ENCODE measurements at places on chromosomes 5 and 9.

DNA sequence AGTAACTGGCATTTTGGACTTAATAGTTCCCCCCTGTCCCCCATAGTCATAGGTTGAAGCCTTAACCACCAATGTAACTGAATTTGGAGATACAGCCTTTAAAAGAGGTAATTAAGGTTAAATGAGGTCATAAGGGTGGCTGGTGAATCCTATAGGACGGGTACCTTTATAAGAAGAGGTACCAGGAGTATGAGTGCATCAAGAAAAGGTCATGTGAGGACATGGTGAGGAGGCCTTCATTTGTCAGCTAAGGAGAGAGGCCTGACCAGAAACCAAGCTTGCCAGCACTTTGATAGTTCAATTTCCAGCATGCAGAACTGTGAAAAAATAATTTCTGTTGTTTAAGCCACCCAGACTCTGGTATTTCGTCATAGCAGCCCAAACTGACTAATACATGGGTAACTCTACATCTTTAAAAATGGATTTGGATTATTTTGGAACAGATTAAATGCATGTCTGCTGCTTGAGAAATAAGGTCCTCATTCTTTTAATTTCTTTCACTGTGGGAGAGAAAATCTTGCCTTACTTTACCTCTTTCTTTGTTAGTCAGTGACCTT is 9.7 kb downstream of the RASA1 start:
- no peak for DNase-seq

DNA sequence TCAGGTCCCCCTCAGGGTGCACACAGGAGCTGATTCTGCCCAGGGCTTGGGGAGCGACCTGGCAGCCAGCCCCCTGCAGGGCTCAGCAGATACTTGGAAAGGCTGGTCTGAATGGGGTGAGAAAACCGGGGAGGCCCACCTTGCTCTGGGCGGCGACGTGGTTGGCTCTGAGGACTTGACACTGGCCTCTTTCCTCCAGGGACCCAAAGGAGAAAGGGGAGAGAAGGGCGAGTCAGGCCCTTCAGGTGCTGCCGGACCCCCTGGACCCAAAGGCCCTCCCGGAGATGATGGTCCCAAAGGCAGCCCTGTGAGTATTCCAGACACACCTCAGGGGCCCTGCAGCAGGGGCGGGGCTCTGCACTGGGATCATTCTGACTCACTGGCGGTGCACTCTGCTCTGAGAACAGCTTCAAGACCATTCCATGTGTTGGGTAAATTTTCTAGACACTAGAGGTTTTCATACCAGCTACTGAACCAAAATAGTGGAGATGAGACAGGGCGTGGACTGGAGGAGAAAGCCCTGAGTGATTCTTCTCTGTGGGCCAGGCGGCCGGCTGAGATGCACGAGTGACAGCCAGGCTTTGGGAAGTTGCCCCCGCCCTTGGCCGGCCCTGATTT is 65.9 kb upstream of the FCN2 start:
- DNase-seq, result no peak

DNA sequence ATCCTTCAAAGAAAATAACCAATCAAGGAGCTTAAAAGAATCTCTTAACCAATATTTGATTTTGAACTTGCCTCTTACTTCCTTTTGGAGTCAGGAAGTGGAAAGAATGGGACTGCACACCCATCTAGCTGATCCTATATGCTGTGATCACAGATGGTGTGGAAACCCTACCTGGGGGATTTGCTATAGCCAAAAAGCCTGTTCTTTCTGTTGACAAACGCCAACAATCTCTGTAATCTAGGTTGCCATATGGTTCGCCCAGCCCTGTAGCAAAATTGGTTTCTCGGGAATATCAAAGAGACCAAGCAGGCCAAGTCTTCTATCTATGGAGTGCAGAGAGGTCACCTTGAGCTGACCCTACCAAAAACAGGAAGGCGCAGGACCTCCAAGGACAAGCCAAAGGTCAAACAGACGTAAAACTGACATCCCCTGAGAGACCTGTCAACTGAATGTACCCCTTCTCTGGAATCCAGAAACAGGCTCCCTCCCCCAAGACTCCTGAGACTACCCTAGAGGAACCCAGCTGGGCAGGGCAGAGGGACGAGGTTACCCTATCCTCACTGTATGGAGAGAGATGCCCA is 19.4 kb downstream of the NRG2 start:
- DNase-seq, result no peak

DNA sequence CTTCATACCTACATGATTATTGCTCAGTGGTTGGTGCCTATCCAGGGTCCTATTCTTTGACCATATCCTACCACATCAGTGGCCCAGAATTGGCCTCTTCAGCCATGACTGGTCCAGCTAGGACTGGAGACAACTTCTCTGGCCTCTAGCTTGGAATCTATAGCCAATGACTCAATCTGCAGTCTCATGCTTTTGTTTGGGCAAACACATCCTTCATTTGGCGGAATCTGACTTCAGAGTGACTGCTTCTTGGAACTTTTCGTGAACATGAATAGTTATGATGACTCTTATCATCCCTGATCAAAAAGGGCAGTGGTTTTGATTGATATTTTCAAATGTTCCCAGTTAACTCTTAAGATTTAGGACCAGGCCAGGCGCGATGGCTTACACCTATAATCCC is 134.1 kb downstream of the PAPPA start:
- DNase-seq, result no peak

DNA sequence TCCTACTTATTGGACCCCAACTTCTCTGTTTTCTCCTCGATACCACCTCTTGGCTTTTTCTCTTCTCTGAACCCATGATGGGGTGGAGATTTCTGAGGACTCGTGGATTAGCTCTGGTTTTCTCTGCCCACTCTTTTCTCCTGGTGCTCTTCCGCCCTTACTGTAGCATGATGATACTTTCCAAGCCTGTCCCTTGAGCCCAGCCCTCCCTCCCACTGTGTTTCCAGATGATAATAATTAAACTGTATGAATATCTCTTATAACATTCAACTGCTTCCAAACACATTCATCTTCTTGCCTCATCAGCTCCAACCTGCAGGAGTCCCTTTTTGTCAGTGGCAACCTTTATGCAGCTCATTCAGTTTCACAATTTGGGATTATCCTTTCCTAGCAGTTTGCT is 494.2 kb upstream of the KLF4 start:
- no peak for DNase-seq

DNA sequence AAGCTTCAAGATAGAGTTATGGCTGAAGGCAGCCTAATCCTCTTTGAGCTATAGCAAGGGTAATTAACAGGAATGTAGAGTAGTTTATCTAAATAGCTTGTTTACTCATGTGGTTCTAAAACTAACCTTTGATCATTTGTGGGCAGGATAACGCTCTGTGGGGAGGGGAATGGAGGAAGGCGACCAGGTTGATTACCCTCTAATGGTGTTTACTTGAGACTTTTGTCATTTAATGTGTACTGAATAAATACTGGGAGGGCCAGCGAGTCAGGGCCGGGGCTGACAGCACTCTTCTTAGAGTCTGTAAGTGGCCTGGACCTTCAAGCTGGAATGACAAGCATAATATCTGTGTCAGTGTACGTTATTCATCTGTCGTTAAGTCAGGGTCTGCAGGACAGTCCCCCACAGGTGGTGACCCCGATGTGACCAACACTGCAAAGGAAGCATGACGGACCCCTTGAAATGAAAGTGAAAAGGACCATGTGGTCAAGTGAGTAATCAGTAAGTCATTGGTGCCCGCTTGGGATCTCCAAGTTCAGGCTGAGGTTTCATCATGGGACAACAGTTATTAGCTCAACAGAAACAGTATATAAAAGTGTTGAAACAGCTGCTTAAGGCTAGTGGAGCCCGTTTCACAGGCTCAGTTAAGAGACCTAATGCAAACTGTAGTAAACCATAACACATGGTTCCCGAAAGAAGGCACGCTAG is 162.6 kb downstream of the CPLANE1 start:
- no peak for DNase-seq

GRCh38 chr9:2526071-2526828 is 95.3 kb upstream of the VLDLR start:
- DNase-seq, result no peak

DNA sequence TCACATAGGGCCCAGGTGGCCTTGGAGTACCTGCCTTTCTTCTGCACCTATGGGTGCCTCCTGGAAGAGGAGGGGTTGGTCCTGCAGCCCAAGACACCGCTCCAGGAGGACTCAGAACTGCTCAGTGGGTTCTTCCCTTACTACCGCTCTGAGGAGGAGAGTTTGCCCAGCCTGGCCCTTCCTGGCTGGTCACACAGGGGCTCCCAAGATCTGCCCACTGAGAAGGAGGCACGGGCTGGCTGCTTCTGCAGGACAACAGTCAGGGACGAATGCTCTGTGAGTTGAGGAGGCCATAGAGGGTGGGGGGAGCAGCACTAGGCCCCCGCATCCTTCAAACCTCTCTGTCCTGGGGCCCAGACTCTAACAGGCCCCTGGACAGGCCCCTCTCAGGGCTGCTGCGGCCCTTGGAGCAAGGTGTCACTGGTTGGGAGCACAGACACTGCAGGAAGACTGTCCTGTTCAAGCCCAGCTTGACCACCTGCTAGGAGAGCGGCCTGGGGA is 9.9 kb upstream of the SLC25A48 start:
- no peak for DNase-seq

DNA sequence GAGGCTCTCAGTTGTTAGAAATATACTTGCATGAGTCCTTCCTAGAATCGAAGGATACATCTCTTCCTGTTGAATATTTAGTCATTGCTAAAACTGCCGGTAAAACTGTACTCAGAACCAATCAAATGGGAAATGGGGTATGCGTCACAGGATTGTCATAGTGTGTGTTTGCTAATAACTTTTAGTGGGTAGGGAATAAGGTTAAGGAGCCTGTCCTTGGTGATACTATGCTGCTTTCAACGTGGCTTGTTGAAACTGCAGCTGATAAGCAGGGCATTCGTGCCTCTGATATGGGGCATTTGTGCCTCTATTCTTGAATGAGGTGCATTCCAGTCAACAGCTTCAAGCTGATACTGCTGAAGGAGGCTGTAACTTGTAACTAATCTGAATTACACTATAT is 26.6 kb downstream of the HABP4 start:
- no peak for DNase-seq

DNA sequence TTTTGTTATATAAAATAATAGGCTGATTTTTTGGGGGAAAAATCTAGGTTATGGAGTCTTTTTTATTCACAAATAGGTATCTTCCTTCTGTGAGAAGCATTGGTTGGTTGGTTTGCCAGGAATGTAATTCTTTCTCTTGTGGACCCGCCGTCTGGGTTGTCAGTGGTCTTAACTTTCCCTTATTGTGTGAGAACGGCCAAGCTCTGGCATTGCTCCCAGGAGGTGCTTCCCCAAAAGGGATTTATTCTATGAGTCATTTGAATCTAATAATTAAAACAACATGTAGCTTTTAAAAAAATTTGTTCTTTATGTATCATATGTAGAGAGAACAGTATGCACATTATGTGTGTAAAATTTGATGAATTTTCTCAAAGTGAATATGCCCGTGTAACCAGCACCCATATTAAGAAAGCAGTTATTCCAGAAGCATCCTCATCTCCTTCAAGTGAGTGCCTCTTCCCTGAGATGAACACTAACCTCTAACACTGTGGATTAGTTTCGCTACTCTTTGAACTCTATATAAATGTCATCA is 114.4 kb downstream of the MAST4 start:
- DNase-seq, result no peak

DNA sequence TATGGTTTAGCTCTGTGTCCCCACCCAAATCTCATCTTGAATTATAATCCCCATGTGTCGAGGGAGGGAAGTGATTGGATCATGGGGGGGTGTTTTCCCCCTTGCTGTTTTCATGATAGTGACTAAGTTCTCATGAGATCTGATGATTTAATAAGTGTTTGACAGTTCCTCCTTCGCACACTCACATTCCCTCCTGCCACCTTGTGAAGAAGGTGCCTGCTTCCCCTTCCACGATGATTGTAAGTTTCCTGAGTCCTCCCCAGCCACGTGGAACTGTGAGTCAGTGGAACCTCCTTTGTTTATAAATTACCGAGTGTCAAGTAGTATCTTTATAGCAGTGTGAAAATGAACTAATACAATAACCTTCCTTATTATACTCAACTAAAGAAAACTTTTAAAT is 24.3 kb upstream of the TEX10 start:
- no peak for DNase-seq

GRCh38 chr9:93612796-93613154 is 36.4 kb downstream of the PHF2 start:
- DNase-seq, result no peak

DNA sequence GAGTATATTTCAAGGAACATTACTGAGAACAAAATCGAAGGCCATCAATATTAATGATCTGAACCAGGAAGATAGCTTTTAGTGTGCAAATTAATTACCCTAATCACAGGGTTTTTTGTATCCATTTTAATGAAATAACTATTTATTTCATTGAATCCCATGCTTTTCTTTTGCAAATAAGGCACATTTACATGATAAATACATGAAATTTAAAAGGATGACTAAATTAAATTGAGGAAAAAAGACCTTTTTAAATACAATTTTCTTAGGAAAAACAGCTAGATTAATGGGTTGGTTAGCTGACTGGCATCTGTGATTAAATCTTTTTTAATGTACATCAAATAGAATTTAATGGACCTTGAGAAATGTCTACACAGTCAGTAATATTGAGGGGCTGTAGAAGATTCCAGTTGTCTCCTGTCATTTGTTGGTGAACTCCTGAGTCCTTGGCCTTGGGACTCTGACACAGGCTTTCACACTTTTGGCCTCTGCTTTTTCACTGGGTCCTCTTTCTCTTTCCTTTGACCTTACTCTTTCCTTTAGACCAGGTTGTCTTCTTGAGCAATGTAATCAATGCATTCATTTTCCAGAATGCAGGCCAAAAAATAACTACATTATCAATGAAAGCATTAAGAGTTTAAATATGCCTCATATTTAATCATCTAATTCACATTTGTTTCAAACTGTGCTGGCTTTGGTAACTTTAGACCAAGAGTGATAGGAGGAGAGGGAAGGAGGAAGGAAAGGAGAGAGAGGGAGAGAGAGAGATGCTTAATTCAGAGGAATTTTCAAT is 511.5 kb downstream of the ZNF608 start:
- DNase-seq, result no peak

DNA sequence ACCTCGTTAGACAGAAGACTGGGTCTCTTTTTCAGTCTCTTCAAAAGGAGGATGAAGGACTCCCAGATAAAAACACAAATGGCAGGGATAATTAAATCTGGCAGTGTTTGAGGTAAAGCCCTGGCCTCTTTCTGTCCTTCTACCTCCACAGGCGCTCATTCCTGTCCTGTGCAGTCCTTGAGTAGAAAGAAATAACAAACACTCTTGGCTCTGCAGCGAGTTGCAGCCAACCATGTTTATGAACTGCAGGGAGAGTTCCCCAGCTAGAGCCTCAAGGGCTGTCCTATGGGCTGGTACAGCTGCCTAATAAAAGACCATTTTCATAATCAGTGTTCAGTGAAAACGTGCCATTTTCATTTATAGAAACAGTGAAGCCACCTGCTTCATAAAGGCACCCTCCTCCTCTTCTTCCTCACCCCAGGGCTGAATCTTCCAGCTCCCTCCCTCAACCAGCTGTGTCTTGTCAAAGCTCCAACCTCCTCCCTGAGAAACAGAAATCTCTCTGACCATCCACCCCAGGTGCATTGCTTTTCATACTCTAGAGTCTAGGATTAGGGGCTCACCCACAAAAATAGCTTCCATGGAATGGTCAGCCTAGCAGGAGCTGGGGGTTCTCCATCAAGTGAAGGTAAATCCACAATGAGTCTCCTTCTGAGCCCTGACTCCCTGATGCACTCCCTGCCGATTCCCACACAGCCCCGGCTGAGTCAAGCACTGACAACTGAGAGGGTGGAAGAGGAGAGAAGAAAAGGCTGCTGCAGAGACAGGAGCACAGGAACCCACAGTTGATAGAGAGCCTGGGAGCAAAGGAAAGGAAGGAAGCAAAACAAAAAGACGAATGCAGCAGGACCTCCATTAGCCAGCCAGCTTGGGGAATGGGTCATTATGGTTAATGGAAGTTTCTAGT is 150.7 kb downstream of the CMYA5 start:
- no peak for DNase-seq

All from stimulated activated CD4-positive, alpha-beta T cell treated with anti-CD3 and anti-CD28 coated beads, Interleukin-1b, Interleukin-23, amount 100 ng/mL, for 1 hour (primary cell).